ENCODE measurements at places on chromosomes 16 and 17.

DNA sequence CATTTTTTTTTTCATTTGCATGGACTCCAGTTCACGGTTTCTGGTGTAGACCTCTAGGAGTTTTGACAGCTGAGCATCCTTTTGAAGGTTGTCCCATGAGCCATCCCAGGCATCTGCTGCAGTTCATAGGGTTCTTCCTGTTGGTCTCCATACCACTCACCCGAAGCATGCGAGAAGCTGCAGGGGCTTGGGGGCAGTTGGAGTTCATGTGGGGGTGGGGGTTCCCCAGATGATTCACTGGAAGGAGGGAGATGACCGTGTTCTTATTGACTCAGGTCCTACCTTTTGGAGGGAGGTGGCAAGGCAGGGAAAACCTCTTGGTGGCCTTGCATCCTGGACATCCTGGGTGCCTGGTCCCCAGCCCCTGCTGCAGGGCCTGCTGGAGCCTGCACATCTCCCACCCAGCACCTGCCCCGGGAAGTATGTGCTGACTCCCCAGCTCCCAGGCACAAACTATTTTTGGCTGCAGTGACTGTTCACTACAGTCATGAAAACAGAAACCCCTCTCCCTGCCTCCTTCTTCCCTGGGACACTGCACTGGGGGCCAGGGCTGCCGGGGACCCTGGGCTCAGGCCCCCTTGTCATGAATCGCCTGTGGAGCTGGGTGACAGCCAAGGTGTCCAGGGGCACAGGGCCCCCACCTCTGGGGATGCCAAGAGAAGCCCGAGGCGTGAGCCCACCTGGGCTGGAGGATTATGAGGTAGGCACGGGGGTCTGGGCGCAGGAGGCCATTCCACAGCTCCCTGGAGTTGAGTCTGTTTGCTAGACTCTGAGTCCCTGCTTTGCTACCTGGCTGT, 64.9 kb upstream of the LGALS9 start:
- H3K4me3 ChIP-seq: peak overlapping the region; percentile 64
- peaks cover 85% of the 10 kb centered on the region for H3K4me1 ChIP-seq
- H3K27ac ChIP-seq: peak overlapping the region; percentile 90
- H3K36me3 ChIP-seq: peaks cover 35% of the 10 kb centered on the region

DNA sequence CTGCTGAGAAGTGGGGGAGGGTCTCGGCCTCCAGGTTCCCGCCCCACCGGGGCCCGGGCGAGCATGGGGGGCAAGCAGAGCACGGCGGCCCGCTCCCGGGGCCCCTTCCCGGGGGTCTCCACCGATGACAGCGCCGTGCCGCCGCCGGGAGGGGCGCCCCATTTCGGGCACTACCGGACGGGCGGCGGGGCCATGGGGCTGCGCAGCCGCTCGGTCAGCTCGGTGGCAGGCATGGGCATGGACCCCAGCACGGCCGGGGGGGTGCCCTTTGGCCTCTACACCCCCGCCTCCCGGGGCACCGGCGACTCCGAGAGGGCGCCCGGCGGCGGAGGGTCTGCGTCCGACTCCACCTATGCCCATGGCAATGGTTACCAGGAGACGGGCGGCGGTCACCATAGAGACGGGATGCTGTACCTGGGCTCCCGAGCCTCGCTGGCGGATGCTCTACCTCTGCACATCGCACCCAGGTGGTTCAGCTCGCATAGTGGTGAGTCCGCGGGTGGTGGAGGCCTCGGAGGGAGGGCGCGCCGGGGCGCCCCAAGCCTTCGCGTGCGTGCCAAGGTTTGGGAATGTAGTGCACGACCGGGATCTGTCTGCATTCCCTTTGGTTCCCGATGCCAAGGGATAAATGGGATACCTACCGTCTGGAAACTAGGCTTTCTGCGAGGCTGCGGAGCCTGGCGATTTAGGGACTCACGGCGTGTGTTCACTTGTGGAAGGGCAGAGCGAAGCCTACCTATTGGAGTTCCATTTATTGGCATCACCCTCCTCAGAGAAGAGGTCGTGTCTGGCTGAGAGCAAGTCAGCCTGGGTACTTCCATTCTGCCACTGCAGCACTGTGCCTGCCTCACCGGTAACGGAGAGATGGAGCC, 1.0 kb downstream of the ZNRF1 start:
- H3K4me1 ChIP-seq: peaks cover 55% of the 10 kb centered on the region
- peak; percentile 60 for DNase-seq
- peak overlapping the region; percentile 78 for H3K27ac ChIP-seq
- H3K36me3 ChIP-seq: peaks cover 21% of the 10 kb centered on the region

GRCh38 chr16:72241930-72242329, 70.0 kb upstream of the PMFBP1 start:
- peaks cover 10% of the 10 kb centered on the region for H3K27me3 ChIP-seq
- no peak overlapping the region for H3K27ac ChIP-seq
- DNase-seq: no peak
- H3K36me3 ChIP-seq: no peaks in the 10 kb centered on the region

GRCh38 chr17:50108556-50108955, 13.4 kb downstream of the PDK2 start:
- H3K27me3 ChIP-seq: peaks cover 1% of the 10 kb centered on the region
- H3K4me3 ChIP-seq: no peak overlapping the region
- H3K27ac ChIP-seq: peak overlapping the region; percentile 29
- H3K4me1 ChIP-seq: no peaks in the 10 kb centered on the region
- no peak for DNase-seq

DNA sequence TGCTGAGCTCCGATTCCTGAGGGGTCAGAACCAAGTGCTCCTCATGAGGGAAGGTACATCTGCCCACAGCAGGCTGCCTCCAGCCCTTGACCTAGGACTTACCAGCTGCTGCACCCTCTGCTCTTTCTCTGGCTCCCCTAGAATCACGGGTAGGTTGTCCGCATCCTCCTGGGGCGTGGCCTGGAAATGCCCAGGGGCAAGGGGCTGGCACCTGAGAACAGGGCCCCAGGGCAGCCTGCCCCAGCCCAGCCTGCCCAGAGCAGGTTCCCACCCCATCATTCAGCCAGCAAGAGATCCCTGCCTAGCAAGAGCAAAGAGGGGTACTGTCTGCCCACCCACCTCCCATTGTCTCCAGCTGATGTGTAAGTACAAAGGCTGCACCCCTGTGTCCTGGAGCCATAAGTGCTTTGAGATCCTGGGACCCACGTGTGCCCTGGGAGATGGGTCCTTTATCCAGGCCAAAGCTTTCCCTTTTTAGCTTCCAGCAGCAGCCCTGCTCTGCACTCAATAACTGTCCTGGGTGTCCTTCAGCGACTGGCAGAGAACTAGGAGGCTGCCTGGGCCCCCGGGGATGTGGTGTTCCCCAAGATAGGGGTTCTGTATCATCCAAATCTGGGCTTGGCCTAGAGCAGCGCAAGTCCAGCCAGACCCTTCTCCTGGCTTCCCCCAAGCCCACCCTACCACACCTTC, 5.1 kb downstream of the TSPOAP1 start:
- H3K36me3 ChIP-seq: peaks cover 29% of the 10 kb centered on the region
- peaks cover 31% of the 10 kb centered on the region for H3K4me1 ChIP-seq
- no peak for DNase-seq
- H3K4me3 ChIP-seq: no peak overlapping the region
- no peaks in the 10 kb centered on the region for H3K27me3 ChIP-seq
- peak overlapping the region; percentile 59 for H3K27ac ChIP-seq

DNA sequence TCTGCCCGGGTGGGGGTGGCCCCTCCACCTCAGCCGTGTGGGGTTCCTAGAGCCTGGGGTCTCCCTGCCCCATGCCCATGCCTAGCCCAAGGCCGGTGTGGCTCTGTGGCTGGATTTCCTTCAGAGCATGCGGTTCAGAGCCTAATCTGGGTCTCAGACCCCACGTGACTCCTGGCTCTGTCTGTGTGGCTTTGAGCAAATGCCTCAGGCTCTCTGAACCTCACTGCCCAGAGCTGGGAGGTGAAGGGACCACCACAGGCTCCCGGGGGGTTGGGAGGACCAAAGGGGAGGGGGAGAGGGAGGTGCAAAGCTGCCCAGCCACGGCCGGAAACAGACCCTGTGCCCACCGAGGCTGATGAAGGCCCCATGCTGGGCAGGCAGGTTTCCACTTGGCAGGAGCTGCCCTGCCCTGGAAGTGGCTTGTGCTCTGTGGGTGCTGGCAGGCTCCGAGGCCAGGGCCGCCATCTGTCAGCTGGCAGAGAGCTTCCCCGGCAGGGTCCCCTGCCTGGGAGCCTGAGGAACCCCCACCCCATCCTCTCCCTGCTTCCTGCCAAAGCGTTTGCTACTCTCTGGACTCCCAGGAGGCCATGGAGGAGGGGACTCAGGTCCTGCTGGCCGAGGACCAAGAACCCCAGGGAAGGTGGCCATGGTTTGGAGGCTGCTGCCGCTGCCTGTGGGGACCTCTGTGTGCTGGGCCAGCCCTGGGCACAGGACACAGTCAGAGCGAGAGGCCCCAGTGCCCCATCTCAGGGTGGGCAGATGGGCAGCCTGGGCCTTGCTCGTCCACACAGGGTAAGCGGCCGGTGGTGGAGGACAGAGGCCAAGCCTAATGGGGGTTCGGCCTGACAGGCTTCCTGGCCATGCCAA, 4.0 kb downstream of the CDH15 start:
- peaks cover 5% of the 10 kb centered on the region for H3K4me1 ChIP-seq
- no peaks in the 10 kb centered on the region for H3K36me3 ChIP-seq
- no peak overlapping the region for H3K4me3 ChIP-seq

DNA sequence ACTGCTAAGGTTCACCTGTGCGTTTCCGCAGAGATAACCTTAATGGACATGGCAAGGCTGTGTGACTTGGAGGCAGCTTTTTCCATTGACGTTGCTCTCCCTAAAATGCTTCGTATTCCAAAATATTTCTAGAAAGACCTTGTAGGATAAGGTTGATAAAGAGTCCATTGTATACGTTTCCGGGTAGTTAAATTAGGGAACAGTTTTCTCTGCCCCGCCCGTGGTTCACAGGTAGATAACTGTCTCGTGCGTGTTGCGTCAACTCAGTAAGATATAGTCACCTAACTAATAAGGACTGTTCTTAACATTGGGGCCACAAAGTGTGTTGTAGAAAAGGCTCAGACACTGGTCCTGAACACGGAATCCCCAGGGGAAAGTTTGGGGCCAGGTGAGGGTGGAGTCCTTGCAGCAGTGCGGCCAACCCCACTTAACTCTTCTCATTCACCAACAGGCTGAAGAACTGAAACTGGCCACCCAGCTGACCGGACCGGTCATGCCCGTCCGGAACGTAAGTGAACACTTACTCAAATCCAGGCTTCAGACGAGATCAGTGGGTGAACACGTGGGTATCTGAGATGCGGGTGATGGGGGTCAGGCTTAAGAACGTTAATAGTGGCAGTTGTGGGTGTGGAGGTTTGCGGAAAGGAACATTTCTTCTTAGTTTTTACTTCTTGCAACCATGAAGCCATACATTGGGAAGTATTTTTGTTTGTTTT, 1.6 kb downstream of the RPL13 start:
- H3K27me3 ChIP-seq: no peaks in the 10 kb centered on the region
- DNase-seq: no peak

DNA sequence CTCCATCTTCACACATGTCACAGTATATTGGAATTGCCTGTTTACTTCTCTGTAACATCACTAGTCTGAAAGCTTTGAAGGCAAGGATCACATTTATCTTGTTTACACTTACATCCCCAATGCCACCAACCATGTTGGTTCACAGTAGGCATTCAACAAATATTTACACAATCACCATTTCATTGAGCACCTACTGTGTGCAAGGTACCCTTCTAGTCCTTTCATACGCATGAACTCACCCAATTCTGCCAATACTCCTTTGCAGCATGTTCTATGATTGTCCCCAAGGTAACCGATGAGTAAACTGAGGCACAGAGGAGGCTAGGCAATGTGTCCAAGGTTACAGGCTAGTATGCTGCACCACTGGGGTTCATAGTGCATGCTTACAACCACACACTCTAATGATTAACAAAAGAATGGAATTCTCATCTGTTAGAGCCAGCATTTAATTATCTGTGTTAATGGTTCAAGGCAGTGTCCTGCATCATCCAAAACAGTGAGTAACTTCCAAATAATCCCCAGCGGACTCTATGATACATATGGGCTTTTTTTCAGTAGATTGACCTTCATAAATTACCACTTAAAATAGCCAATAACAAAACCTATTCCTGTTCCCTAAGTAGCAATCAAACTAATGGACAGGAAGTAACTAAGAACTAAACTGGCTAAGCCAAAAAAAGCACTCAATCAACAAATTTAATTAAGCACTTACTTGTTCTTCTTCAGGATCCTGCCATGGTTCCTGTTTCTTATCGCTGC, 364.5 kb upstream of the XYLT1 start:
- no peaks in the 10 kb centered on the region for H3K27me3 ChIP-seq
- no peak overlapping the region for H3K27ac ChIP-seq
- H3K36me3 ChIP-seq: no peaks in the 10 kb centered on the region
- no peak overlapping the region for H3K4me3 ChIP-seq
- no peak for DNase-seq

DNA sequence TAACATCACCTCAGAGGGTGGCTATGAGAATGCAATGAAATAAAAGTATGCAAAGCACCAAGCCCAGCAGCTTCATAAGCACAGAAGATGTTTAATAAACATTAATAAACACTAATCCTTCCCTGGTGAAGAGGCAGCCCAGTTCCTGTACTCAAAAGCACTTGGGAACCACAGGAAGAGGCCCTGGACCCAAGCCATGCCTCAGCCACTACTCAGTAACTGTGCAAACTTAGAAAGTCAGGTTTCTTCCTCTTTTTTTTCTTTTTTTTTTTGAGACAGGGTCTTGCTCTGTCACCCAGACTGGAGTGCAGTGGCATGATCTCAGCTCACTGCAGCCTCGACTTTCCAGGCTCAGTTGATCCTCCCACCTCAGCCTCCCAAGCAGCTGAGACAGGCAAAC, 5.3 kb downstream of the ARHGAP17 start:
- H3K27me3 ChIP-seq: no peaks in the 10 kb centered on the region
- no peak overlapping the region for H3K4me3 ChIP-seq
- peaks cover 62% of the 10 kb centered on the region for H3K4me1 ChIP-seq
- no peak overlapping the region for H3K27ac ChIP-seq

- no peaks in the 10 kb centered on the region for H3K4me1 ChIP-seq
- H3K36me3 ChIP-seq: no peaks in the 10 kb centered on the region
- H3K27ac ChIP-seq: no peak overlapping the region
- H3K4me3 ChIP-seq: no peak overlapping the region
- no peak for DNase-seq
Measured at GRCh38 chr17:55601874-55602364, 90.7 kb upstream of the SMIM36 start.
